Right hindlimb (tissue), 1 donor: ENCODE measurements at places on chromosomes 11 and 22.

DNA sequence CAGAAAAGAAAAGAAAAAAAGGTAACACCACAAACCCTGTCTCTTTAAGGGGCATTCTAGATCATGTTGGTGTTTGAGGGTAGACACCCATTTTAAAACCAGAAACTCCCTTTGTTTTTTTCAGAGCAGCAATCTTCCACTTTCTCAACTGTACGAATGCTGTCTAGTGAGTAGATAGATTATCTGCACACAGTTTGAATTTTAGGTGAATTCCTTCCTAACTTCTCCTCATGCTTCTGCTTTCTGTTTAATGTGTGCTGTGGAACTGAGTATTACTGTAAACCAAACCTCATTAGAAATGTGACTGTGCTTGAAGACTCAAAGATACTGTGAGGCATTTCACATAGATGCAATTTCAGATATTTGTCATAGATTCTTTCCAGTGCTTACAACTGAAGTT lies 102.4 kb downstream of the PRMT3 start:
- no peak for DNase-seq

- DNase-seq: no peak
Measured at GRCh38 chr11:33634291-33634834, 66.3 kb downstream of the C11orf91 start.

DNA sequence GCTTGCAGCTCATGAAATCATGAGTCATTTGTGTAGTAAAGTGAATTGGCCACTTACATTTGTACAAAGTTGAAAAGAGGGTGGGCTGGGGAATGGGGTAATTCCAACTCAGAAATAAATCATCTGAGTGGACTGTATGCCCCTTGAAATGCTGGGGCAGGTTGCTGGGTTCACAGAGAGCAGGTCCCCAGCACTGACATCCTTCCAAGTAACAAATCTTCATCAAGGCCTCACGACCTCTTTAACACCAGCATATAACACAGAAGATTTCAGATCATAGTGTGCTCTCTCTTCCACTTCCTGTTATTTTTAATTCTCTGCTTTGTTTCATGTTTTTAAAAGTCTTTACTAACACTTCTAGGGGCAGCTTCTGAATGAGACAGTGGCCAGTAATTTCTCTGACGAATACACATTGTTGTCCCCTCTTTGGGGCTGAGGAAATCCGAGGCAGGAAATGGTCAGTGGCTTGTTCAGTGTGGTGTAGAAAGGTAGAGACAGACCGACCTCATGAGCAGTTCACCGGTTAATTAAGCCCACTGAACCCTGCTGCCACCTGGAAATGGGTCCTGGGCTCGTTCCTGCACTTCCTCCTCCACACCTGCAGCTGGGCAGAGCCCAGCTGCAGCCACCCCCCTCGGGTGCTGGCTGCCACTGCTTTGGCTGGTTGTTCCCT lies 127.7 kb downstream of the MAML2 start:
- DNase-seq: no peak

- DNase-seq: no peak
Measured at GRCh38 chr11:5663511-5663910, 21.4 kb downstream of the TRIM5 start.

- no peak for DNase-seq
Measured at GRCh38 chr11:70517988-70518907, 119.9 kb downstream of the CTTN start.

- no peak for DNase-seq
Measured at GRCh38 chr11:102110761-102111010, 439 bp downstream of the YAP1 start.

- no peak for DNase-seq
Measured at GRCh38 chr22:43723816-43724215, 88.3 kb downstream of the EFCAB6 start.

- DNase-seq: no peak
Measured at GRCh38 chr11:74822170-74822569, 73.5 kb downstream of the RNF169 start.

DNA sequence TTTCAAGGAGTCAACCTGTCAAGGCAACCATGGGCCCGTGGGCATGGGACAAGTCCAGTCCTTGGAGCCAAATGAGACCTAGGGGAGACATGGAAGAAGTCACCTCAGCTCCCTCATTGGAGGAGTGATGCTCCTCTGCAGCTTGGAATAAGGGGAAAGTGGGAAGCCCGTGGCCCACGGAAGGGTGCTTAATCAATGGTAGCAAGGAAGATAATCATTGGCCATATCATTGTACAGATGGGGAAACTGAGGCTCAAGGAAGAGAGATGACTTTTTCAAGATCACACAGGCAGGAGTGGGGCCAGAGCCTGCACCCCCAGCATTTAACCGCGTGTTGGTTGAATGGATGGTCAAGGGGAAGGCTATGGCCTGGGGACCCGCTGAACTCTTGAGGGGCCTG lies 133.0 kb downstream of the OSBP2 start:
- no peak for DNase-seq

DNA sequence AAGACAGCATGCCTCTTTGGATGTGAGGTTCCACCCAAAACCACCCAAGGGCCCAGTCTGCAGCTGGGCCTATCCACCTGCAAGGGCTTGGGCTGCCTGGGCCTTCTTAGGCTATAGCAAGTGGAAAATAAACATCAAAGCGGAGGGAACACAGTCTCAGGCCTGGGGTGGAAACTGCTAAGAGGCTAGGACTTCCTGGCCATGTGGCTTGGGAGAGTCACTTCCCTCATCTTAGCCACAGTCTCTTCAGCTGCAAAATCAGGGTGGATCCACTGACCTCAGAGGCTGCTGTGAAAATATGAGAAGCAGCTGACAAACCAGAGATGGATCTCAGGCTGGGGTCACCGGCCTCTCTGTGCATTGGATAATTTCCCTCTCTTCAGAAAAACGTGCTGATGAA lies 30.6 kb upstream of the TFIP11 start:
- no peak for DNase-seq

DNA sequence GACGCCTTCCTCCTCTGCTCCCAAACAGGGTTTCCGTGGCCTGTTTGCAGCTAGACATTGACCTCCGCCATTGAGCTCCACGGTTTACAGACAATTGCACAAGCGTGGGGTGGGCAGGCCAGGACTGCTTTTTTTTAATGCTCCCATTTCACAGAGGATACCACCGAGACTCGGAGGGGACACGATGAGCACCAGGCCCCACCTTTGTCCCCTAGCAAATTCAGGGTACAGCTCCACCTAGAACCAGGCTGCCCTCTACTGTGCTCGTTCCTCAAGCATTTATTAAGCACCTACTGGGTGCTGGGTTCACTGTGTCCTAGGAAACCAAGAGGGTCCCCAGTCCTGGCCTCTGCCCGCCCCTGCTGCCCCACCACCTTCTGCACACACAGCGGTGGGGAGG lies 12.2 kb downstream of the RASD2 start:
- no peak for DNase-seq

DNA sequence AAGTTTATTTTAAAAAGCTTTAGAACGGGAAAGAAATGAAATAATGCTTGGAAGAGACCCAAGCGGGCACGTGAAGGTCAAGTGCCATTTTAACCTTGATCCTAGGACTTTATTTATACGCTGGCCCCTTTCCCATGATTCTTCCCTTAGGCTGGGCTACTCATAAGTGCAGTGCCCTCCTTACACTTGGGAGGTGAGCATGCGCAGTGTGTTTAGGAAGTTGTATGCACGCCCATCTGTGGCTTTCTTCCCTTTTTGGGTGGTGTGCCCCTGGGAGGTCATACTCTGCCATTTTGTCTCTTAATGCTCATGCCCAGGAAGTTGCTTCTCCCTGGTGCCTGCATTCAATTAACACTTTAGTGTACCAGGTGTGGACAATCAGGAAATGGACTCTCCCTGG lies 239.7 kb downstream of the SWAP70 start:
- no peak for DNase-seq

DNA sequence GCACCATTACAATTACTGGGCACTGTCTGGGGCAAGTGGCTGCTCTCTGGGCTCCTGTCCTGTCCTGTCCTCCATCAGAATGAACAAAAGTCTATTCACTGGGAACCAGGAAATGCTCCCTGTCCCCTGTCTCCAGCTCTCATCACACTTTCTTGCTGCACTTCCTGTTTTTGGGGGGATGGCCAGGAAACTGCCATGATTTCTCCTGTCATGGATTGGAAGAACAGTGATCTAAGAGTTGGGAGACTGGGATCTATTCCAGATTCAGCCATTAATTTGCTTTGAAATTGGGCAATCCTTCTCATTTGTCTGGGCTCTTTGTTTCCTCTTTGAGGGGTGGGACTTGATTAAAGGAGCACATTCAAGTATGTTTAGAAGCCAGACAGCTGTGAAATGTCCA lies 61.4 kb upstream of the KIRREL3 start:
- no peak for DNase-seq

- DNase-seq: no peak
Measured at GRCh38 chr22:45932071-45932470, 44.9 kb downstream of the WNT7B start.

DNA sequence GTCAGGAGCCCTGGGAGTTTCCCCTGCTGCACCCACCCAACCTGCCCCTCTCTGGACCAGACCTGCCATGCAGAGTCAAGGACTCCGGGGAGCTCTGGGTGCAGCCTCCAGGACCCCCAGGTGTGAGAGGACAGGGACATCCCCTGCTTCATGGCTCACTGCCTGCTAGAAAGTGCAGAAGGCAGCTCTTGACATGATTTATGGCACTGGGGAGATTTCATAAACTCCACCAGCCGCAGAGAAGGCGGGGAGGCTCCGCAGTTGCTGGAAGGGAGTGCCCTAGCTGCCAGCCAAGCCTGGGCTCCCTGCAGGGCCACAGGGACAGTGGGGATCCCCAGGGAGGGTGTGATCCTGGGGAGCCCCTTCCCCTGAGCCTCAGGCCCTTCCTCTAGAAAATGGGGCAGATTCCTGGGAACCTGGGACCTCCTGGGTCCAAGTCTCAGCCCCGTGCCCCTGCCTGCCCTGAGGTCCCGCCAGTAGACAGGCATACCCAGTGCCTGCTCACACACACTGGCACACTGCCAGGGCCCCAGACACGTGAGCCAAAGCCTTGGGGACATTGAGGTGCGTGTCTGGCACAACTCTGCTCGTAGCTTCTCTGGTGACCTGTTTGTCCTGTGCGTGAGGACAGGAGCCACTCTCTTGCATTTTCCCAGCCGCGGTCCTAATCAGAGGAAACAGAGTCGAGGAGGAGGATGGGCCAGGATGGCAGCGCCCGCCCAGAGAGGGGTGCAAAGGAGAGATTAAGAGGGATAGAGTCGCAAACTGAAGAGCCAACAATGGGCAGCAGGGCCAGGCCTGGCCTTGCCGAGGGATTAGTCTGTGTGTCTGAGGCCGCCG lies 13.8 kb downstream of the CABP7 start:
- no peak for DNase-seq

GRCh38 chr11:123437236-123437979 lies 7.3 kb downstream of the GRAMD1B start:
- DNase-seq: no peak
